ENCODE measurements at places on chromosomes 2 and 18.

DNA sequence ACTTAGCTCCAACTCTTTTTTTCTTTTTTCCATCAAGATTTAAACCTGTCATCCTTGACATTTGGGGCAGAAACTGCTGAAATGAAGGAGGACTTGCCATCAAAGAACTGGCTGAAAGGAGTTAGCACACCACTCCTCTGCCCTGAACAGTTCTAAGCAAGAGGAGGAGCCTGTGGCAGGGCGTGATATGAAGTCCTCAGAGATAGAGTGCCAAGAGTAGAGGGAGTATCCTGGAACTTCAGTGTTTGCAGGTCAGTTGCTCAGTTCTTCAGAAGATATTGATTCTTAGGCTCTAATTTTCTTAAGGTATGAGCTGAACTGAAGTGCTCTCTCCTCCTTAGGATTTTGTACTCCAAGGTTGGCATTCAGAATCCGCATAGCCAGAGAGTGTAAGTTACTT is 15.2 kb downstream of the NABP1 start:
- no peak for DNase-seq

DNA sequence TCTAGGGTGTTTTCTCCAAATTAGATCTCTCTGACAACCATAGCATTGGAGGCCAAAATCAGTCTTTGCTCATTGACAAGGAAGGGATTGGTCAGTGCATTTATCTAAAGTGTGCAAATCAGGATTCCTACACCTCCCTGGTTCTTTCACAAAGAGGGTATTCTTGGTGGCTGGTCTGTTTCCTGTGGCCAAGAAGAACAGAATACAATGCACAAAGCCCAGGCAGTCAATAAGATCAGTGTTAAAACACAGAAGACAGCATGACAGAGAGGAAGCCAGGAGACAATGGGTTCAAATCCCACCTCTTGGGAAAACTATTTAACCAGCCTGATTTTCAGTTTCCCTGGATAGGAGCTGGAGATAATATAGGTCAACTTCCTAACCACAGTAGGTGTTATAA is 46.1 kb upstream of the THOC1 start:
- no peak for DNase-seq

GRCh38 chr2:1053786-1054185 is 103.1 kb downstream of the SNTG2 start:
- no peak for DNase-seq

- no peak for DNase-seq
Measured at GRCh38 chr2:220377482-220378155, 750.2 kb downstream of the SLC4A3 start.

DNA sequence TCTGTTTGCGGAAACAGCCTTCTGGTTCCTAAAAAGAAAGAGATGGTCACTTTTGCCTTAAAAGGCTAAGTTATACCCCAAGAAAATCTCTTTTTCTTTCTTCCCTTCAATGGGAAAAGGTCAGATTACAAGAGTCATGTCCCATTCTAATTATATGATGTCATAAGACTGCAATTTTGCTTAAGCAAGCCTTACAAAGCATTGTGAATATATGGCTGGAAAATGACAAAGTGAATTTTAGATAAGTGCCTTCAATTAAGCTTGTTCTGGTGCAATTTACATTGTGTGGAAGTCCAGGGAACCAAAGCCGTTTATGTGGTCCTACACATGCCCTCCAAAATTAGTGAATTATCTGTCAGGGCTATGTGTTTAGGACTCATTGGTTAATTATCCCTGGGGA is 7.6 kb upstream of the BMP10 start:
- no peak for DNase-seq

GRCh38 chr2:236826606-236827156 is 257.1 kb downstream of the ACKR3 start:
- DNase-seq, result no peak
